Cardiac fibroblast (primary cell): ENCODE measurements at places on chromosomes 7 and 10.

DNA sequence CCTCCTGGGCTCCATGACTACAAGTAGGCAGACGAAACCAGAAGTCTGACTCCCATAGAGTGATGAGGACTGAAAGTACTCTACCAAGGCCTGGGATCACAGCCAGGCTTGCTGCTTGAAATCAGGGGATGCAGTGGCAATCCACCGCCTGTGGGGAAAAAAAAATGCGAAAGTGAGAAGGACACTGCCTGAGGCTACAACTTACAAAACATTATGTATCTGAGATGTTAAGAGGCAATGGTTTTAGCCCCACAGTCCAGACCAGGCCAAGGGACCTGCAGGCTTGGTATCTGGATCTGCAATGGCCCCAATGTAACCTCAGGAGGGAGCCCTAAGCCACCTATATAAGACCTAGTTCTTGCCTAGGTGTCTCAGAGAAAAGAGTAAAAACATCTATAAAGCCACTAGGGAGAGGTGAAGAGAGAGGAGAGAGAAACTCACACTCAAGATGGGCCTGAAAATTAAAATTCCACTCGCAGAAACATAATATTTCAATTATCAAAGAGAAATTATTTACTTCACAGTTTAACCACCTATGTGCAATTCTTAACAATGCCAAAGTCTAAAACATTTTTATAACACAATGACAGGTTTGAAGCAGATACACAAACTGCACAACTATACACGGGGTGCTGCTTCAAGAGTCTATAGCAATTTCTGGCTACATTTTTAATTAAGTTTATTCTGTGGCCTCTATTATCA, 13.9 kb downstream of the DNAJC1 start:
- peak; percentile 77 for DNase-seq

DNA sequence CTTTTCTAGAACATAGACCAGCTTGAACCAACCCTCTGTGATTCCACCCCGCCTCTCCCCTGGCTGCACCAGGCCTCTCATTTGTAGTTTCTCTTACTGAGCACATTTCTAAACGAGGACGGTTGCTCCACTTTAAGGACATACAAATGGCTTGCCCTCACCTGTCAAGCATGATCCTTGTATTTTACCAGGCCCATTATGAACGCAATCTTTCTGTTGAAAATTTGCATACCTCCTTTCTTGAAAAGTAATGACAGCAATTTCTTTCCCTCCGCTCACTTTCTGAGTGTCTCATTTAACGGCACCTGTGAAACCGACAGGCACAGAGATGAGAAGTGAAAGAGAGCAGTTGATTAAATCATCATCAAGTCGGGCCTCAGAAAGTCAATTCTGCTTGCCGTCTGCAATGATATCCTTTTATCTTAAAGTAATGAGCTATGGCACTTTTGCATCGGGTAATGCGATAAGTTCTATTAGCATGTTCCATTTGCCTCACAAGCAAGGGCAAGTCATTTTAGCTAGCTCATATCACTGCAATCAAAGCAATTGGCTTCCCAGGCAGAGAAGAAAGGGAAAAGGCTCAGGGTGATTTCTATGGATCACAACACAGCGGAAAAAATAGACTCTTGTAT, 705.6 kb upstream of the GALNT17 start:
- no peak for DNase-seq

DNA sequence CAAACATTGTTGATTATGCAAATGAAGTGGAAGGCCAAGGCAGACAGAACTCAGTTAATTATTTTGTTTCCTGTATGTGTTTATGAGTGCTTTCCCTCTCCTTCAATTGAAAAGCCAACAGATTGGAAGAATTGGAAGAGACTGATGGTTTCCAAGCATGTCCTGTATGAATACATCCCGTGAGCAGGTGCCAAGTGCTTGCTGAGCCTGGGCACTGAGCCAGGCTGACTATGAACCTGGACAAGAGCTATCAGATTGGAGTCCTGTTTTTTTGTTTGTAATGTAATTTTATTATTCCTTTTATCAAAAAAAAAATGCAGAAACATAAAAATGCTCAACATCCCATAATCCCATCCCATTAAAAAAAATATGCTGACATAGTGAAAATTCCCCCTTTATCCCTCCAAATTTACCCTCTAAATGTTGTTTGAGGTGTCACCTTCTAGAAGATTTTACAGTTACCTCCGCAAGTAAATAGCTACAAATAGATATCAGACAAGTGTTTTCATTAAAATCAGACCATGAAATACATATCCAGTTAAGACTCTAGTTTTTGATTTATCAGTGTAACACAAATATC, 449.5 kb downstream of the GRID1 start:
- DNase-seq: no peak

DNA sequence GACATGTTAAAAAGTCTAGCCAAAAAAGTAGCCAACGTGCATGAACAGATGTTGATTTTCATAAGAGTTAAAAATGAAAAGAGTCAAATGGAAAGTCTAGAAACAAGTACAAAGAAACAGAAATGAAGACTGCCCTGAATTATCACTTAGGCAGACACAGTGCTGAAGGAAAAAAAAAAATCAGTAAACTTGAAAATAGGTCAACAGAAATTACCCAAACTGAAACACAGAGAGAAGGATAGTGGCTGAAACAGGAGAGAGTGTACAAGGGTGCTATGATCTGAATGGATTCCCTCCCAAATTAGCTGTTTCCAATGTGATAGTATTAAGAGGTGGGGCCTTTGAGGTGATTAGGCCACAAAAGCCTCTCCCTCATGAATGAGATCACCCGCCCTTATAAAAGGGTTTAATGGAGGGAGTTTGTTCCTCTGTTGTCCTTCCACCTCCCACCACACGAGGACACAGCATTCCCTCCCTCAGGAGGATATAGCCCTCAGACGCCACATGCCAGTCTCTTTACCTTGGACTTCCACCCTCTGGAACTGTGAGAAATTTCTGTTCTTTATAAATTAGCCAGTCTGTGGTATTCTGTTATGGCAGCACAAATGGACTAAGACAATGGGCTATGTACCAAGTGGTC, 249.7 kb downstream of the AHR start:
- DNase-seq: no peak

- DNase-seq: peak; percentile 62
These were observed 142.1 kb downstream of the PHTF2 start for GRCh38 chr7:77940647-77941046.

GRCh38 chr7:90816511-90817142, 220.5 kb downstream of the CDK14 start:
- peak; percentile 97 for DNase-seq

GRCh38 chr7:85931919-85932318, 711.8 kb upstream of the GRM3 start:
- no peak for DNase-seq
